ENCODE measurements at places on chromosomes 13 and 19. TPM values are rescaled to one million over a fixed set of nuclear protein-coding genes. Genes with fewer than 3 reads are reported as not detected.

BRCA2 gene
- 0.64 TPM for total RNA-seq

CYP4F11 gene
- 0.27 TPM for total RNA-seq

MRPL34 gene
- 242 TPM for total RNA-seq

PIP5K1C gene
- total RNA-seq = 34.7 TPM

LGALS7B gene
- total RNA-seq = not detected

CHST8 gene
- not detected for total RNA-seq

DNA sequence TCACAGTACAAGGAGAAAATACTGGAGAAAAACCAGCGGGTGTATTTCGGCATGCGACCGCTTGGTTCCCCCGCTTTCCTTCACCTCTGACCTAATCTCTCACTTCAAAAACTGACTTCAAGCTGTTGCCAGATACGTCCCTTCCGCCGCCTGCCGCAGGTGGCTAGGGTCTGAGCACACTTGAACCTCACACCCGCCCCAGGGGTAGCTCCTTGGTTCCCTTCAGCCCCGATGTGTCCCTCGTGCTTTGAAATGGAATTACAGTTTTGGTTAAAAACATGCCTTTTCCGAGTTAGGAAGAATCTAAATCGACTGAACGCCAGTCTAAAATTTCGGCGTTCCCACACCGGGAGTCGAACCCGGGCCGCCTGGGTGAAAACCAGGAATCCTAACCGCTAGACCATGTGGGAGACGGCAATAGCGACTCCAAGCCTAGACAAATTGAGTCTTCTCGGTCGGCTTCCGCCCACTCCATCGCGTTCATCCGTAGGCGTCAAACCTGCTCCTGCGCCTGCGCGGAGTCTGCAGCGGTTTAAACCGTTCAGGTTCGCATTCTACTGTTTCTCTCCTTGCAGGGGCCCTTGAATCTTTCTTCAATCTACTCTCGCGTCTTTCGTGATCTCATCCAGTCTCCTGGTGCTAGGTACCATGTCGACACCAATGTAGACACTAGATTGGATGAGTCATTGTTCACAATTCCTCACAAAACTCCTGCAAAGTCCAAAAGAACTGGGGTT is 71.5 kb downstream of the NUFIP1 start:
- peak; percentile 97 for DNase-seq

DNA sequence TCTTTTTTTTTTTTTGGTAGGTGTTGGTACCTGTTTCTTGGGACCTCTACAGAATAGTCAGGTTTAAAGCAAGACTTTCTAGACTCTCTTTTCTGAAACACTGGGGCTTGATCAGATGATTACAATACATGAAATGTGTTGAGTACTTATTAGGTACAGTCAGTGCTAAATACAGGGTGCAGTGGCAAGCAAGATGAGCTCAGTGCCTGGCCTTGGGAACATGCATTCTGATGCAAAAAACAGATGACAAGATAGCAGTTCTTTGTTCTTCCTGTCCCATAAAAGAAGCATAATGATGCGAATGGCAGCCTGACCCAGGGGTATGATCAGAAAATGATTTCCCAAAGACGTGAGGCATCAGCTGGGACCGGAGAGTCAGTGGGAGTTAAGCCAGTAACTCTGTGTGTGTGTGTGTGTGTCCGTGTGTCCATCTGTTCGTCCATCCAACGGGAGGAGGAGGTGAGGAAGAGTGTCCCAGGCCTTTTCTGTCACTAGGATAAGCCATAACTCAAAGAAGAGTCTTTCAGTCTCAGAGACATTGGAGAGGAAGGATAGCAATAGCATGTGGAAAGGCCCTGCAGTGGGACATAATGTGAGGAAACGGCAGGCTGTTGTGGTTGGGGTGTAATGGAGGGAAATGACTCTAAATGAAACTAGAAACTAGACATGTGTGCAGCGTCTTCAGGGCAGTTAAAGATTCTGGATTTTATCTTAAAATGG is 32.2 kb downstream of the SLAIN1 start:
- no peak for DNase-seq

GRCh38 chr19:38744874-38745273 is 600 bp upstream of the CAPN12 start:
- no peak for DNase-seq

DNA sequence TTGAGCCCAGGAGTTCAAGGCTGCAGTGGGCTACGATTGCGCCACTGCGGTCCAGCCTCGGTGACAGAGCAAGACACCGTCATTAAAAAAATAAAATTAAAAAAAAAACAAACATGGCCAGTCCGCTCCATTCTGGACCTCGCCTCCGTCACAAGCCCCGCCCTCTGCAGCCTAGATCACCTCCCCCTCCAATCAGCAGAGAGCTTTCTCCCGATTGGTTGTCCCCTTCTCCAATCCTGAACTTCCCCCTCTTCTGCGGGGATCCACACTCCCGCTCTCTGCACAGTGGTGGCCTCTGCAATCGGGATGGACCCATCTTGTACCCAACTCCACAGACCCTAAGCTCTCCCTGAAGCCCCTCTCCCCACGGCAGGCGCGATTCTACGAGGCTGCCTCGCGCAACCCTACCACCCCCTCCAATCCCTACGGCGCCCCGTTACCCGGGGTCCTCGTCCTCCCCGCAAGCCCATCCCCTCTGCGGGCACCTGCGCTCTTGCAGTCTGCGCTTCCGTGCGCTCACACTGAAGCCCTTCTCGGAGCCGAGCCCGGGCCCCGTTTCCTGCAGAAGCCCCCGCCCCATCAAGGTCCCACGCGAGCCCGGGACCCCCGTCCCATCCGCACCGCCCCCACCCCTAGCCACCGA is 540 bp downstream of the TMEM160 start:
- DNase-seq = peak; percentile 86

GRCh38 chr19:54152878-54153524 is 6.5 kb downstream of the LENG1 start:
- no peak for DNase-seq

DNA sequence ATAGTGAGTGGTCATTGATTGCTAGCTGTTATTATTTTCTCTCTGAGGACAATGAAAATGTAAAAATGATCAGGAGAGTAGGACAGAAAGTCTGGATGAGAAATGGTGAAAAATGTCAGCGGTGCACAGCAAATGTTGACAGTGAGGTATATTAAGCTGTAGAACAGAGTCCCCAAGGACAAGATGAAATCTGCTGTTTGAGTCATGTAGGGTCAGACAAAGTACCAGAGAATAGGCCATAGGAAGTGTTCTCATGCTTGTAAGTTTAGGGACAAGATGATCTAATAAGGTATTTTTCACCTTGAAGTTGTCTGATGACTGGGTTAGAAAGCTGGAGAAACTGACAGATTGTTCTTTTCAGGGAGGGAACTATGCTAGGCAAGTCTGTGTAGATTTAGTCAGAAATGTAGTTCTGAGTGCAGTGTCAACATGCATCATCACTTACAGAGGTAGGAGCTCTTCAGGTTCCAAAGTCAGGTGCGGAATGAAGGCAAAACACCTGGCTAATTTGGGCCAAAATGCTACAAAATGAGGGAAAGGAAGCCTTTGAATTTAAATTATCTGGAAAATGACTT is 369.3 kb downstream of the DLEU7 start:
- DNase-seq = no peak

DNA sequence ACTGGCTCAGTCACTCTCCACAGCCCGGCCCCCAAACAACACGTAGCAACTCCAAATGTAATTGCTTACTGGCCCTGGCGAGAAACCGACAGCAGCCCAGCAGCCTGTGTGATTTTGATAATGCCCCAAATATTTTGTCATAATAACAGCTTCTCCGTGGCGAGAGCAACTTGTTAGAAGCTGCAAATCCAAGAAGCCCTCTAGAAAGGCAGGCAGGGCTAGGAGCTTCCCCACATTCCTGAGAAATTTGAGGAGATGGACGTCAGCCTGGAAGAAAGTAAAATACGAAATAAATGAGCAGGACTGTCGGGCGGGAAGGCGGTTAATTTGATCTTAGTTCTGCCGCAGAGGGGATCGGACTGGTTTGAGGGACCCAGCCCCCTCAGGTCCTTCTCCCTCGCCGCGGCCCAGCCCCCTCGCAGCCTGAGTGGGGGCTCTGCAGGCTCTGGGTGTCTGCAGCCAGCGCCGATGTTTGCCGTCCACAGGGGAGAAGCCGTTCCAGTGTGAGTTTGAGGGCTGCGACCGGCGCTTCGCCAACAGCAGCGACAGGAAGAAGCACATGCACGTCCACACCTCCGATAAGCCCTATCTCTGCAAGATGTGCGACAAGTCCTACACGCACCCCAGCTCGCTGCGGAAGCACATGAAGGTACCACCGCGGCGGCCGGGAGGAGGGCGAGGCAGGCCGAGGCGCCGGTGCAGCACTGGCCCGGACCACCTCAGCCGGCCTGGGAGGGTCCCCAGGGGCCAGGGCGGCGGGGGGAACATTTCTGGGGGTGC is 3.1 kb downstream of the ZIC2 start:
- DNase-seq = no peak

DNA sequence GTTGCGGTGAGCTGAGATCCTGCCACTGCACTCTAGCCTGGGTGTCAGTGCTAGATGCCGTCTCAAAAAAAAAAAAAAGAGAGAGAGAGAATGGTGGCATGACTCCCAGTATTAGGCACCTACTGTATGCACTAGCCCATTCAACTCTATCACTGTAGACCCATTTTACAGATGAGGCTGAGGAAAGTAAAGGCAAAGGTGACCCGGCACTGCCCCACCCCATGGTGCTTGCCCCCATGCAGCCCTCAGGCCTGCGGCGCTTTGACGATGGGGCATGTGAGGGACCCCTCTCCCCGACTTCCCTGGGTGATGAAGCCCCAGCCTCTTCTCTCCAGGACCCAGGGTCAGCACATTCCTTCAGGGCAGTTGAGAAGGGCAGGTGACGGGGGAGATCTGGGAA is 7.3 kb downstream of the NPAS1 start:
- no peak for DNase-seq

DNA sequence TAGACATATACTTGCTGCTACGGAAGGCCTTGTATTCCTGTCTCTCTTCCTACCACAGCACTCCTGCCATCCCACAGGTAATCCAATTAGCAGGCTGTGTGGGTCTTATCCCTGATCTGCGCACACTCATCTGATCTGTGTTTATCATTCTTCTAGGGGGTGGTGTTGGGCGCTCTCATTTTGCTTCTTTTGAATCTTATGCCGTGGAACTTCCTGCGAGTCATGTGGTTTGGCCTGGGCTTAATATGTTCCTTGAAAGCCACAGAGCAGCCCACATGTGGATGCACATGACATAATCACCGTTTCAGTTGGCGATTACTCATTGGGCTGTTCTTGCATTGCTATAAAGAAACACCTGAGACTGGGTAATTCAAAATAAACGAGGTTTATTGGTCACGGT is 7.5 kb downstream of the RASA3 start:
- DNase-seq = no peak

DNA sequence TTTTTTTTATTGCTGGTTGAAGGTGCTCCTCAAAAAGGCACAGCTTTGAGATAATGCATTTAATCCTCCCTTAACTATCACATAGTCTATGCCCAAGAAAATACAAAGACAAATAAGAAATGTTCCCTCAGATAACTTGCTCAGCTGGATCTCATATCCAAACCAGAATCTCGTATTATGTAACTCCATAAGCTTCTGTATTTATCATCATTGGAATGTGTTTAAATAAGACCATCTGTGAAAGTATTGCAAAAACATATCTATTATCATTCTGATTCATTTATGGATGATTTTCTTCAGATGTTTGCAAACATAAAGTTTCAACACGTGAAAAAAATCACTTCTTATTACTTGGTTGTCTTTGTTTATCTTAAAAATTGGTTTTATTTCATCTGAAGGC is 190.9 kb downstream of the IRS2 start:
- no peak for DNase-seq

DNA sequence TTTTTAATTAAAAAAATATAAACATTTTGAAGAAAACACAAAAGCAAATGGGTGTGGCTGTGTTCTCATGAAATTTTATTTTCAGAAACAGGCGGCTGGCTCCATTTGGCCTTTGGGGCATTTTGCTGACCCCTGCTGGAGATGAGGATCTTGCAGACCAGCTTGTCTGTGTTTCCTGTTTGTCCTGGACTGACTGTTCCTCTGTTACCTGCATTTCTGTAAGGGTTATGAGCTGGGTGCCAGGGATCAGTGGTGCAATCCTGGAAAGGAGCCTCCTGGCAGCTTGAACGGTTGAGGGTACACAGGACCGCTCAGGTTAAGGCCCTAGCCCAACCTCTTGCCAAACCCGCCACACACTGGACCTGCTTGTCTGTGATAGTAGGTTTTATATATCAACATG is 49.9 kb downstream of the ZNF787 start:
- no peak for DNase-seq

GRCh38 chr13:43107780-43108179 is 84.4 kb downstream of the DNAJC15 start:
- DNase-seq = no peak

GRCh38 chr19:1324249-1324805 is 38.7 kb downstream of the EFNA2 start:
- DNase-seq = no peak

DNA sequence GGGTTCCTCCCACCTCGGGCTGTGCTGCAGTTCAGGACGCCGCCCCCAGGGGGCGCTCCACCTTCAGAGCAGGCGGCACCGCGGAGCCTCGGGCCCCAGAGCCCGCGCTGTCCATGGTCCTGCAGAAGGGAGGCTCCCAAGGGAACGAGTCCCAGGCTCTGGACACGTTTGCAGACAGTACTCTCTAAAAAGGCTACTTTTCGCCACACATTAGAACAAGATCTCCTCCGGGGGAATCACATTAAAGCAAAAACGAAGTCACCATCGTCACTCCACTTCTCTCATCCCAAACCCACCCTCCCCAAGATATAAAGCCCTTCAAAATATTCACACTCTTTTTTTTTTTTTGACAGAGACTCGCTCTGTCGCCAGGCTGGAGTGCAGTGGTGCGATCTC is 4.6 kb upstream of the SIGLEC10 start:
- peak; percentile 90 for DNase-seq

- DNase-seq = no peak
These were observed 263.0 kb downstream of the B3GLCT start for GRCh38 chr13:31462766-31463165.

DNA sequence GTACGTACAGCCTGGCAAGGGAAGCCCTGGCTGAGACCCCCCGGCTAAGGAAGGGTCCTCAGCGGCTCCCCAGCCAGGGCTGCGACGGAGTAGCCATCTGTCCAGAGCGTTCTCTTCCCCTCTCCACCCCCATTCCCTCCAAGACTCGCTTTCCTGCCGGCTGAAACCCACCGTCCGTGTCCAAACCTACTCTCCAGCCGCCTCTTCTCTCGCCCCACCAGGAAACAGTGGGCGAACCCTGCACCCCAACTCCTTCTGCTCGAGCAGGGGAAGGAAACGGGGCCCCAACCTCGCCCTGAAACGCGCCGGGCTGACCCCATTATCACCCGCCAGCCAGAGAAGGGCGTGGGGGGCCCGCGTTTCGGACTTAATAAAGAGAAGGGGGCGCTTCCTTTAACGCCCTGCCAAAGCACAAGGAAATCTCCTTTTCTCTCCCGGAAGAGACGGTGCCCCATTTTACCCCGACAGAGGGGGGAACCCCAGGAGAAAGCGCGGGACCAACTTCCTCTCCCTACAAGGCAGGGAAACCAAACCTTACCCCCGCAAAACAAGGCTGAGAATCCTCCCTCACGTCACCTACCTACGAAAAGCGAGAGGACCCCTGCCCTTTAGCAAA is 2.5 kb downstream of the ZC3H4 start:
- peak; percentile 49 for DNase-seq

DNA sequence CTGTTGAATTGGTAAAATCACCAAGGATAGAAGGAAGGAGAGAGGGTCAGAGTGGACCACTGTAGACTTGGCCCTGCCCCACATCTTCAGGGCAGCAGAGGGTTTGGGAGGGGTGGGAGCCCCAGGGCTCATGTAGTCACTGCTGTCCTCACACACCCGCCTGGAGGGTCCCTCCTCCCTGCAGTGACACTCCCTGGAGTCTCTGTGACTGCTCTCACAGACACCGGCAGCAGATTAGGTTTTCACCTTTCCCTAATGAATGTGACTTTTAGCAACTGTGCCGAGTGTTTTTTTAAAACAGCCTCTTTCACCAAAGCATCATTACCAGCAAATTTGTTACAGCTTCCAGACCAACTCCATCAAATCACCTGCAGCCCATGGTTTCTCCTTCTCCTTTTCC is 45.7 kb upstream of the CCNE1 start:
- no peak for DNase-seq
